ENCODE measurements at places on chromosomes 3 and 15.

DNA sequence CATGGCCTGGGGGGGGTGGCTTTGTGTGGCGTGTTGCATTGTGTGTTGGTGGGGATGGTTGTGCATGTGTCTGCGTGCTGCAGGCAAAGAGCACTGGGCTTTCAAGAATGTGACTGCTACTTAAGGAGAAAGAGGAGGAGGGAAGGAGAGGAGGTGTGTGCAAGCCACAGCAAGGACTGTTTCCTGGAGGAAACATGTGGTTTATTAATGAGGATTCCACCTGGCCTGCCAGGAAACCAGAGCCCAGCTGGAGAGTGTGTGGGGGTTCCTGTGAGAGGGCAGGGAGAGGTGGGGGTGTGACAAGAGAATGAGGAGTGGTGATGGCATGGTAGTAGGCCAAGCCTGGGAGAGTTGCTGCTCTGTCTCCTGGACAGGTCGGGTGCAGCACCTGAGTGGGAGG is 258.1 kb upstream of the ROPN1 start:
- DNase-seq = no peak

DNA sequence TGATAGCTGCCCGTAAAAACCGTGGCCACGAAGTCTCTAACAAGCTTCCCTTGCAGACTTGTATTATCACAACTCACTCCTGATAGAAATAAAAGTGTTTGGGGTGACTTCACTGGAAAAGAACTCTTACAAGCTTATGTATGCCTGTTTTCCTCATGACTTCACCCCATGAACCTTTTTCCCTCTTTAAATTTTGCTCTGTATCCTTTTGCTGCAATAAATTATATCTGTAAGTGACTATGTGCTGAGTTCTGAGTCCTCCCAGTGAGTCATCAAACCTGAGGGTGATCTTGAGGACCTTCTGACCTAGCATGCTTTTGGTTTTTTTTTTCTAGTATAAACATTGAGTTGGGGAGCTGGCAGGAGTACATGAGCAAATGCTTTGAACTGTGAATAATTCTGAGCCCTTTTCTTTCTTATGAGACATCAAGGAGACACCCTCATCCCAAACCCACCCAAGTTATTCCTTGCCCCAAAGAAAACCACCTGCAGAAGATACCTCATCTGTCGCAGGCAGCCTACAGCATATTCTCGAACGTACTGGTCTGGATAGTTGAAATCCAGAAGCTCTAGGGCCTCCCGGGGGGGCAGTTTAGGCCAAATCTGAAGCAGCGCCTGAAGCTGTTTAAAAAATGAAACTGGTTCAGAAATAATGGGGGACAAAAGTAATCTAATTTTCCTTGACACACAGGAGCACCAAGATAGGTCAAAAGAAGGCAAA is 85.9 kb downstream of the FAIM start:
- DNase-seq = no peak

DNA sequence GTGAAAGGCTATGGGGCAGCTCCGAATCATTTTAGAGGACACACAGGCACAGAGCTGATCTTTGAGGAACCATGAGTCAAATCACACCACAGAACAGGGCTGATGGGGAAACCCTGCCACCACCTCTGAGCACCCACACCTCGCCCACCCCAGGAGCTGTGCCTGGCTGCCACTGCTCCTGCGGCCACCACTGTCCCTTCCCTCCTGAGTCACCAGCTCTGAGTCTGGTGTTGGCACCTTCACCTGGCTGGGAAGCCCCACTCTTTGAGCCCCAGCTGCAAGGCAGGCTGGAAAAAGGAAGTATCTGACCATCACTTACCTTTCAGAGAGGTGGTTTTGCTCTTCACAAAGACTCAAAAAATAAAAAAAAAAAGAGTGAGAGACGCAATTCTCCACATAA is 63.6 kb upstream of the MEF2A start:
- no peak for DNase-seq

GRCh38 chr15:49528289-49528688 is 92.3 kb downstream of the FAM227B start:
- no peak for DNase-seq

DNA sequence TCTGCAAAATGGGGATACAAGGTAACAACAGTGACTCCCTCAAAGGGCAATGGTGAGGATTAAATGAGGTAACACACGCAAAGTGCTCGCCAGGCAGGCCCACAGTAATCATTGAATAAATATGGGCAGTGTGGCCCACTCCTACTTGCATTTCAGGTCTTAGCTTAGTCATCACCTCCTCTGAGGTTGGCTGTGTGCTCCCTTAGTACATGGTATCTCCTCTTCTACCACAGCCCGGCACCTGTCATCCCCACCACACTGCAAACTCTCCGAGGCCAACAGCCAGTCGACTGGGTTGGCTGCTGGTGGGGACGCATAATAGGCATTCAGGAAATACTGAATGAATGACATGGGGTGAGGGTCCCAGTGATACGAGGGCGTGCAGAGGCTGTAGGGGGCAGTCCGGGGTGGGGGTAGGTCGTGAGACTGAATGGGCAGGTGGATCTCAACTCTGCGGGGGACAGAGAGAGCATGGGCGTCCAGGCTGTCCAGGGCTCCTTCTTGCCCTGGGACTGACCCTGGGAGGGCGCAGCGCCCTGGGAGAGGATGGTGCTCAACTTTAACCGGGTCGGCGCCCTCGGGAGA is 375 bp upstream of the MYZAP start:
- no peak for DNase-seq

- DNase-seq = no peak
These were observed 47.9 kb downstream of the CORO2B start for GRCh38 chr15:68626739-68627138.

DNA sequence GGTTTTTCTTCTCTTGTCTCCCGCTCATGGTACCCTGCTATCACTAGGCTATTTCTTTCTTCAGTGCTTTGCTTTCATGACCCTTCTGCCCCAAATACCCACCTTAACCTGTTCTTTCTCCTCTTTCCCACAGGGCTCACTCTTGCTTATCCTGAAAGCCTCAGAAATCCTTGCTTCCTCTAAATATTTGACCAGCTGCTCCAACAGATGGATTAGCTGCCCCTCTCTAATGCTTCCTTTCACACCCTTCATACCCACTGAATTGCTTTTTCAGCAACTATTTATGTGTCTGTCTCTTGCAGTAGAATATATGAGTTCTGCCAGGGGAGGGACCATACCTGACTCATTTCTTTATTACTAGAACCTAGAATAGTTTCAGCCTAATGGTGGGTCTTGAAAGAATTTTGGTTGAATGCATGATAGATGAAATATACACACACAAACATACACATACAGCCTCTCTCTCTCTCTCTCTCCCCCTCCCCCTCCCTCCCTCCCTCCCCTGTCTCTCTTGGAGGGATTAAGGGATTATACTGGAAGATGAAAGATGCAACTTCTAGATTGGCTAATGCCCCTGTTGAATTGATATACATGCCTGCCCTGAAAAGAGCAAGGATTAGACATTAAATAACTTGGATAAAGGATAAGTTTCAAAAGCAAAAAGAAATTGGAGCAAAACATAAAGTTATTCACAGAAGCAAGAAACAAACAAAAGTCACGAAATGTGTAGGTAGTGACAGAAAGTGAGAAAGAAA is 95.0 kb upstream of the GADL1 start:
- no peak for DNase-seq

- no peak for DNase-seq
These were observed 5.3 kb upstream of the GNAT1 start for GRCh38 chr3:50186096-50186495.

DNA sequence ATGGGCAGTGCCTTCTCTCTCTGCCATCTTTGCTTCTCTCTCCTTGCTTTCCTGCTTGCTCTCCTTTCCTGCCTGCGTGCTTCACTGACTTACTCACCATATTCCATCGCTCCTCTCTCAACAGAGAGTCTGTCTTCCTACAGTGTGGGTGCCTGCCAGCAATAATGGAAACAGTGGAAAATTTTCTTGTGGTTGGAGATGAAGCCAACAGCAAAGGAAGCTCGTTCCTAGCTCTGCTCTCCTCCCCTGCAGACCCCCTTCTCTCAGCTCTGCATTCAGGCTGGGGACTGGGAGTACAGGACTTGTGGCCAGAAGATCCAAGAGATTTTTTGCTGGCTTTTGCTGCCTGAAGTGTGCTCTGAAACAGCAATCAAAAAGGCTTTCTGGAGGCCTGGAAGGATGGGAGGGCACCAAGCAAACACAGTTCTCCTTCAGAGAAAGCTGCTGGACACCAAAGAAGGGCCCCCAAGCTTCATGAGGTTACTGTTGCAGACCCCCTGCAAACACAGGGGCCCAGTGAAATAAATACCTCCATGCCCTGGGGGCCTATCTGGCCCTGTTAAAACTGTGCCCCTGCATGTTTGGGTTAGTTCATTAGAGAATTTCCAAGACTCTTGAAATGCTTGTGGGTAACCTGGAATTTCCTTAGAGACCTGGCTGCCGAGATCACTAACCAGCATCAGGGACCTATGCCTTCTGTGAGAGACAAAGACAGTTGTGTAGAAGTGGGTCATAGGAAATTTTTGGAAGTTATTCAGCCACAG is 149.9 kb upstream of the RASGRP1 start:
- no peak for DNase-seq

GRCh38 chr3:144312702-144313101 is 341.1 kb downstream of the DIPK2A start:
- no peak for DNase-seq

DNA sequence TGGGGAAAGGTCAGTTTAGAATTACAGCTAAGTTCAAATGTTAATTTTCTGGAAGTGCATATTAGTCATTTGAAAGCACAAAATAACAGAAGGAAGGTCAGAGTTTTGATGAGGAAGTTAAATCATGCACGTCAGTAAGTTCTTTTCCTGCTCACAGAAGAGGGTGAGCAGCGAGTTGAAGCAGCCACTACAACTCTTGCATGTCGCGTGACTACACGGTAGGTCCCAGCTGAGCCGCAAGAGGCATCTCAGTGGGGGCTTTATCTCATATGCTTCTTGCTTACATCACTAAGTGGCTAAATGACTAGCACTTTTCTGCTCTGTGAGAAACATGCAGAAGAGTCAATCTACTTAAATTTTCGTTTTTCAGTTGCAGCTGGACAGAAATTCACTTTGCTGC is 21.3 kb upstream of the SEC62 start:
- peak; percentile 25 for DNase-seq

DNA sequence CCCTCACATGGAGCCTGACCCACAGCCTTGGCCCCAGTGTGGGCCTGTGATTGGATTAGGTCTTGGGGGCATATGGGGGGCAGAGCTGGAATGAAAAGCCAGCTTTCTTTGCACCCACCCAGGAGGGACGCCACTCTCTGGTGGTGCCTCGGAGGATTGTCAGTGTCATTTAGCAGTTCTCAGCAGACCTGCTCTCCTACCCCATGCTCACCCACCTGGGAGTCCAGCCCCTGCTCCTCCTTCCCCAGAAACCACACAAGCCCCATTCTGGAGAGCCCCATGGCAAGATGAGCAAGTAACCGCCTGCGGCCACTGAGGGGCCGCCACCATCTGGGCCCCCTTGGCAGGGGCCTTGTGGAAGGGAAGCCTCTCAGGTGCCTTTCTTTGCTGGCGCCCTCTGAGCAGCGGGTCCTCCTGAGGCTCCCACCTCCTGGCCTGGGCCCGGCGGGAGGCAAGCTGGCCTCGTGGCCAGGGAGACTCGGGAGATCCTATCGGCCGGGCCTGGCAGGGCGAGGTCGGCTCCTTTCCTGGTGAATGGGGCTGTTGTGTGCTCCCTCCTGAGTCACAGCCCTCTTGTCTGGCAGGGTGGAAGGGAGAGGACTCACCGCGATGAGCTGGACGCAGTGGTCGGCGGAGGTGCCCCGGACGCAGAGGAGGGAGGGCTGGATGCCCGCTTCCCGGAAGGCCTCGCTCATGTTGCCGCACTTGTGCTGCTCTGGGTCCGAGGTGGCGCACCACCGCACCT is 2.3 kb downstream of the MELTF start:
- DNase-seq = no peak

- DNase-seq = no peak
These were observed 161.8 kb upstream of the IQSEC1 start for GRCh38 chr3:13235079-13235478.

- no peak for DNase-seq
These were observed 125.9 kb upstream of the DLG1 start for GRCh38 chr3:197424266-197424665.

DNA sequence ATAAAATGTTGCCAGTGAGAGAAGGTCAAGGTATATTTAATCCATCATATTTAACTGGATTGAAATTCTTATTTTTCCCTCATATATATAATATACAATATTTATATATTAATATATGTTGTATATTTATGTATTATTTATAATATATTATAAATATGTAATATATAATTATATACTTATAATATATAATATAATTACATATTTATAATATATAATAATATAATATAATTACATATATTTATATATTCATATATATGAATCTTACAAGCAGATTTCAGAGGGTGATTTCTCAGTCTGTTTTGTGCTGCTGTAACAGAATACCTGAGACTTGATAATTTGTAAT is 52.7 kb upstream of the TLE3 start:
- no peak for DNase-seq

GRCh38 chr3:61625429-61625828 is 64.1 kb downstream of the PTPRG start:
- DNase-seq = no peak

GRCh38 chr3:89841041-89841440 is 733.6 kb downstream of the EPHA3 start:
- no peak for DNase-seq

GRCh38 chr3:180749322-180749721 is 70.0 kb upstream of the CCDC39 start:
- no peak for DNase-seq

DNA sequence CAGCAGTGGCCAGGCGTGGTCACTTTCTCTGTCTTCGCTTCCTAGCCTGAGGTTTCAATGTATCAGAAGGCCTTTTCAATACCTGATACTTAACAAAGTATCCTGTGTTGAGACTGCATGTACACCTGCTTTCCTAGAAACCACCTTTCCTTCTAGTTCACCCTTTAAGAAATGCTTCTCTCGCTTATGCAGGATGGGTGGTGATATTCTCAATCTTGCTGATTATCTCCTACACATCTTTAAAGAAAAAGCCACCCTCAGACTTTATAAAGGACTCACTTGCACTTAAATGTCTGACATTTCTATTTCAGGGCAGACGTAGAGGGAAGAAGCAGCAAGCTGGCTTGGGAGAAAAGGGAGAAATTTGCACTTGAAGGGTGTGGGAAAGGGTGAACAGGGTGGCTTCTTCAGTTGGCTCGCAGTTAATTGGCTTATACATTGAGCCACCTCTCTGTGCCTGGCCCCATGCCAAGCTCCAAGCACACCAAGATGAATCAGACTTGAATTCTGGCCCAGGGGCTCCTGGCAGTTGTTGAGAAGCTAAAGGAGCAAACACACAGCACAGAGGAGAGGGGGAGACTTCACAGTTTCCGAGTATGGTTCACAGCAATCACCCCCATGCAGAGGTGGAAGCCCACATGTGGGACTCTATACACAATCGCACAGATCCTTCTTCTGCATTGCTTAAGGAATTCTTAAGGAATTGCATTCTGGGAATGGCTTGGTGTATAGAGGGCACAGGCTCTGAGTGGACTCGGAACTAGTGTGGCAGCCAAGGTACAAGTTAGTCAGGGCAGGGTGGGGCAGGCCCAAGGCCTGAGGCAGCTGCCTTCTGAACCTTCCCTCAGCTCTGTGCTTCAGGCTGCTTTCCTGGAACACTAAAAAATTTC is 1.3 kb downstream of the ARL6IP5 start:
- DNase-seq = peak; percentile 74

- no peak for DNase-seq
These were observed 894.6 kb downstream of the PLOD2 start for GRCh38 chr3:145266368-145266767.
